ENCODE measurements at places on chromosomes 3 and 15.

DNA sequence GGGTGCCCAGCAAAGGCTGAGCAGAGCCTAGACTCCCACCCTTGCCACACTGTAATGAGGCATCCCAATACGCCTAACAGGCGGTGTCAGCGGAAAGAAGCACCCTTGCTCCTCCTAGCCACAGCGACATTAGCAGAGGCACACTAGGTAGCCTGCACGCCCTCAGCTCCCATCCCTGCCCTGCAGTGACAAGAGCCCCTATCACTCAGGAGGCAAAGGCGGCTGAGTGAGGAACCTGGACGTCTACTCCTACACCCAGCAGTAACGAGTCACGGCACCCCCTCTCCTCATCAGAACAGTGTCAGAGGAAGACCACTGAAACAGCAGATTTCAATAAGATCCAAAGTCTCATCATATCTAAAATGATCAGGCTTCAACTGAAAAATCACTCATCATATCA lies 12.0 kb upstream of the MAP6D1 start:
- no peak for DNase-seq

DNA sequence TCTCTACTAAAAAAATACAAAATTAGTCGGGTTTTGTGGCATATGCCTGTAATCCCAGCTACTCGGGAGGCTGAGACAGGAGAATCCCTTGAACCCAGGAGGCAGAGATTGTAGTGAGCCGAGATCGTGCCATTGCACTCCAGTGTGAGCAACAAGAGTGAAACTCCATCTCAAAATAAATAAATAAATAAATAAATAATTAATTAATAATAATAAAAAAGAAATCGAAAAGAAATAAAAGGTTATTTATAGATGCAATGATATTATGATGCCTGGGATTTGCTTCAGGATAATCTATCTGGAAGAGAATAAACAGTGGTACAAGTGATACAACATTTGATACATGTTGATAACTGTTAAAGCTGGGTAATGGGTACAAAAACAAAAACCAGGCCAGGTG lies 58.6 kb downstream of the SOX2 start:
- DNase-seq = no peak

GRCh38 chr3:177263615-177264368 lies 66.5 kb upstream of the TBL1XR1 start:
- no peak for DNase-seq

DNA sequence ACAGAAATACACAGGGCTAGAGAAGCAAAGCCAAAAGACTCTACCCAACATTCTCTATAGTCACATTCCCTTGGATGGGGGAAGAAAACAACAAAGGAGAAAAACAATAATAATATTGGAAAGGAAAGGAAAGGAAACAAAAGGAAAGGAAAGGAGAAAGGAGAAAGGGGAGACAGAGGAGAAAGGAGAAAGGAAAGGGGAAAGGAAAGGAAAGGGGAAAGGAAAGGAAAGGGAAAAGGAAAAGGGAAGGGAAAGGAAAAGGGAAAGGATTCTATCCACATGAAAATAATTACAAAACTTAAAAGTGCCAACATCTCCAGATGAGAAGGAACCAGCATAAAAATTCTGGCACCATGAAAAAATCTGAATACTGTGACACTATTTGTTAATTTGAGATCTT lies 54.1 kb upstream of the MNS1 start:
- DNase-seq = no peak

- no peak for DNase-seq
Observed at GRCh38 chr15:68272721-68273271, 4.7 kb upstream of the FEM1B start.

- no peak for DNase-seq
Observed at GRCh38 chr3:50442945-50443579, 60.4 kb downstream of the CACNA2D2 start.

DNA sequence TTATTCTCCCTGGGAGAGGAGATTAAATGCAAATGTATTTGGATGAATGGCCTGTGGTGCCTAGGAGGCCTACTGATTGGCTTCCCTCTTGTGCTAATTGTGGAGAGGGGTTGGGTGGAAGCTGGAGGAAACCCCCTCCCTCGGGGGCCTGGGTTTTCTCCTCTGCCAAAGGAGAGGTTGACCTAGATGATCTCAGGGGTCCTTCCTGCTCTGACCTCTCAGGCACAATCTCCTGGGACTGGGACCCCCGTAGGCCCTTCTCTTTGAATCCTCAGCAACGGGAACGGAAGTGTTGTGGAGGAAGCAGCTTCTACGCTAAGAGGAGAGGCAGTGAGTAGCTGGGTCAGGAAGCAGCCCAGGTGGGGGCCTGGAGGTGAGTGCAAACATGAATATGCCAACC lies 40.5 kb upstream of the MAGEF1 start:
- no peak for DNase-seq

GRCh38 chr3:195884691-195885035 lies 23.7 kb downstream of the TNK2 start:
- no peak for DNase-seq

All from LNCaP clone FGC (cell line).